HEK293T (cell line): ENCODE measurements at places on chromosomes 5 and 9.
A peak's percentile ranks its signal among the peaks of the same experiment; 100 is the strongest.

DNA sequence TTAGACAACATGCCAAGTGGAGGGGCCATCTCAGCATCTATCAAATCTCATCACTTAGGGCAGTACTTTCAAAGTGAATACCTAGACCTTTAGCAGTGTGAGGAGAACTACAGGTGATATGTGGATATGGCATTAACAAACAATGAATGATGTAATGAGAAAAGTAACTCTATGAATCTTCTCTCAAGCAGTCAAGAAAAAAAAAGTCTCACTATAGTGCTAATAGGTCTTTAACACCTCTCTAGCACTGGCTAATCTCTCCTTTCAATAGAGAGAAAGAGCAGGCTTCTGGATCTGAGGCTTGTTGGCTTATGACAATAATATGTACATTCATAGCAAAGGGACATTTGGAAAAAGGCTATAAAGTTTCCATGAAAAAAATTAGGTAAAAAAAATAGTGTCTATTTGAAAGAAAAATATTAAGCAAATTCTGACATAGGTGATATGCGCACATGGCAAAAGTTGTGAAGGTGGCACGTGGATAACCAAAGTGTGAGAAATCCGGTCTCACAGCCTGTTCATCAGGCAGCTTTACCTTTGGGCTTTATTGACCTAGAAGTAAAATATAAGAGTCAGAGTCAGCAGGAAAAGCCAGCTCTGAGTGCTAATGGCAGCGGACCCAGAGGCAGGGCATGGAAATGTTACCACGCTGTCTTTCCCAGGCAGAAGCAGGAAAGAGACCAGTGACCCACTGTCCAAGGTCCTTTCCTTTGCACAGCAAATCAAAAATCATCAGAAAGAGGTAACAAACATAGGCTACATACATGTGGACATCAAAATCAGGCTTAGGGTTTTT, 203.4 kb downstream of the EFNA5 start:
- no peak for DNase-seq

DNA sequence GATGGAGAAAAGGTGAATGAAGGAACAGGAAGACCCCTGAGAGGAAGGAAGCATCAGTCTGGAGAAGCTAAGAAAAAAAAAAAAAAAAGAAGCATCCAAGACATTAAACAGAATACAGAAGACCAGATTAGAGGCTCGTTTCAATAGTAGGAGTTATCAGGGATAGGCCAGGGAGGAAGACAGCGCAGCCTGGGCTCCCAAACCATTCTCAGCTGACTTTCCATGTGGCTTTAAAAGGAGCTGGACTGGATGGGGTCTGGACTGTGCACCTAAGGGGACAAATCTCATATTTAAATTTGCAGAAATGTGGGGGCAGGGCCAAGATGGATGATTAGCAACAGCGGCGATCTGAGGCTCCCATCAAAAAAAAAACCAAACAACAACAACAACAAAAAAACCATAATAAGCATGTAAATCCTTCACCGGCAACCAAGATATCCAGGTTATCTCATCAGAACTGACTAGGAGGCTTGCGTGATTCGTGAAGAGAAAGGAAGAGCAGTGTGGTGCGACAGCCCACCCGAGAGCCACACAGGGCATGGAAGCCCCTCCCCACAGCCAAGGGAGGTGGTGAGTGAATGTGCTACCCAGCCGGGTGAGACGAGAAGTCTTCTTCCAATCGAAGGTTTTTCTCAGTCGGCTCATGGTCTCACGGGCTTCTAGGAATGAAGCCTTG, 114.9 kb upstream of the ADAMTS16 start:
- DNase-seq, result no peak

GRCh38 chr5:112479418-112479817, 60.3 kb upstream of the EPB41L4A start:
- DNase-seq, result no peak

- DNase-seq, result no peak
Measured at GRCh38 chr5:160018945-160019625, 10.1 kb downstream of the TTC1 start.

DNA sequence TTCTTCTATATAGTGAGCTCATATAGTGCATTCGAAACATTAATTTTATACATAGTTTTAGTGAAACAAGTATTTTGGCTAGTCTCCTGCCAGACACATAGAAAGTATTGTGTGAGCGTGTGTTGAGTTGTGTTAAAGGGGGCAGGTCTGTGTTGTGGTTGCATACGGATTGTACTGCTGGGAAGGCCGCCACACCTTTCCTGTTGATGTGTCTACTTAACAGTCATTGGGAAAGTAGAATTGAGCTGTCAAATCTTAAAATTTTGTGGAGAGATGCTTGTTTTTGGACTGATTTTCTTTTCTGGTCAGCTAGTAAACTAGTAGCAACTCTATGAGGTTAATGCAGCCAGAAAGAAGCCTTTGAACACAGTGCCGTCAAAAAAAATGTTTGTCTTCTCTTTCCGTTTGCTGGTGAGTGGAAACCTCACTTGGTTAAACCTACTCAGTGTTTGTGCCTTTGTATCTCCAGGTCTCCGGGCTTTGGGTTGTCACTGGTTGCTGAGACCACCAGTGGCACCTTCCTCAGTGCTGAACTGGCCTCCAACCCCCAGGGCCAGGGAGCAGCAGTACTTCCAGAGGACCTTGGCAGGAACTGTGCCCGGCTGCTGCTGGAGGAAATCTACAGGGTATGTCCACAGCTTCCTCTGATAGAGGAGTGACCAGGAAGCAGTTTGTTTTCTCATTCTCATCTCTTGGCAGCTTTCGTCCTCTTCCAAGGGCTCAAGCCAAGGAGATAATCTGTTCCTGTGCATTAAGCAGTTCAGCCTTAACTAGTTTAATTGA, 51.5 kb downstream of the RCL1 start:
- no peak for DNase-seq

DNA sequence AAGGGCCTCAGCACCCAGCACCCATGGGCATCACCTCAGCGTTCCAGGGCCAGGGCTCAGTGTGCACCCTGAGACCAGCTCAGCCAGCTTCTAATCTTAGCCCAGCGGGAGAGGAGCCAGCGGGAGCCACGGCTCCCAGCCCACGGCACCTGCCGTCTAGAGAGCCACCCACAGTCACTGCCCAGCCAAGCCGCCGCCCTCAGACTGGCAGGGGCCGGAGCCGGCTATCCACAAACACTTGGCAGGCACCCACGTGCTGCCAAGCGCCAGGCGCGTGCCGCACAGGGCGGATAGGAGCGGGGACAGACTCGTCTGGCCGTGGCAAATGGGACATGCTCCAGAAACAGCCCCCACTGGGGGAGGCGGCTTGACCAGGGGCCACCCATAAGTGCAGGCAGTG, 18.6 kb downstream of the BRD3 start:
- DNase-seq, result no peak

DNA sequence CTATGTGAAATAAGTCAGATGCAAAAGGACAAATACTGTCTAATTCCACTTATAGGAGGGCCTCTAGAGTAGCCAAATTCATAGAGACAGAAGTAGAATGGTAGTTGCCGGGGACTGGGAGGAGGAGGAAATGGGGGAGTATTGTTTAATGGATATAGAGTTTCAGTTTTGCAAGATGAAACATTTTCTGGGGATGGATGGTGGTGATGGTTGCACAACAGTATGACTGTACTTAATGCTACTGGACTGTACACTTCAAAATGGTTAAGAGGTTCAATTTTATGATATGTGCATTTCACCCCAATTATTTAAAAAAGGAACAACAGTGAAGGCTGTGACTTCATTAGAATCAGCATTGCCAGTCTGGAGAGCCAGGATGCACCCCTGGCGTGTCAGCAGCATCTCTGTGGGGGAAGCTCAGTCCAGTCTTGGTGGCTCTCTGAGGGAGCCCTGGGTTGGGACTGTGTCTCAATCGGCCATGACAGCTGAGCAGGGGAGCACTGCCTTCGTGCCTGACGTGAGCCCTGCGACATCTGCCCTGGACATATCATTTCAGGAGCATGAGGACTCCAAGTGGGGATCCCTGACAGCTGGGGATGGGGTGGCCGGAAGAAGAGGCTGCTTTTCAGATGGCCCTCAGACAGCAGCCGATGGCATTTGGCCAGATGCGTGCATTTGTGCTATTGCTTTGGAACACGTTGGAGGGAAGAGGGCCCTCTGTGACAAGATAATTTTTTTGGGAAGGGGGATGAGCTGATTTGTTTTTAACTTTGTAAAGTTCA, 130.8 kb upstream of the STC2 start:
- no peak for DNase-seq

DNA sequence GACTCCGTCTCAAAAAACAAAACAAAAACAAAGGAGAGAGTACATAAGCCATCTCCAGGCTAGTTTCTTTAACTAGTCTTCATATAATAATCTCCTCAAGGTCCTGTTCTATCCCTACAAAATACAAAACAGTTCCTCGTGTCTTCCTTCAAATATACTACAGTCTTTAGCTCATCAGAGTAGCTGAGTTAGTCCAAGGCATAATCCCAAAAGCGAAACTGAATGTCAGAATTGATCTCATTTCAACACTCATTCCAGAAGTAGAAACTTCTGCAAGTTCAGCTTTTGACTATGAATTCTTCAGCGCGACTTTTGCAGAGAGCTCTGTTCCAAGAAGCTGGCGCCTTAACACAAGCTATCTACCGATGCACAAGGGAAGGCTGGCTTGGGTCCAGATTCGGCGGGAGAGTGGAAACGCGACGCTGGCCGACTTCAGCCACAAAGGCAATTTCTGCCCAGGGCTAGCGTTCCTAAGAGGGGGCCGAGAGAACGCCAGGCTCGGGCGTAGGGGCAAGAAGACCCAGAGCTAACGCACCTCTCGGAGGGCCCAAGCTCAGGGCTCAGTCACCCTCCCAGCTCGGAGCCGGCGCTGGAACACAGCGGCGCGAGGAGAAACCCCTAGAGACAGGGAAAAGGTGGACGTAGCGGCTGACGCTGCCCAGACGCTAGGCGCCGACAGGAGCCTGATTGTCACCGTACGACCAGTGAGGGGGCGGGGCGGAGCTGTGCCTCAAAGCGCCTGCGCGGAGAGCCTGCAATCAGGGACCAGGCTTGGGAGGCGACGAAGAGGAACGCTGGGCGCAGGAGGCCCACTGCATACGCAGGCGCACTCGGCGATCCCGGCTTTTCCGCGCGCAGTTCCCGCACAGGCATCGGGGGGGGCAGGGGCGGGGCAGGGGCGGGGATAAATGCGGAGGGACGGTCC, 469 bp upstream of the HSDL2 start:
- DNase-seq, result peak; percentile 98

GRCh38 chr5:151115272-151115905, 34.6 kb upstream of the TNIP1 start:
- DNase-seq, result peak; percentile 85
